NCI-H2171 (cell line): ENCODE measurements at places on chromosomes 12 and 14.
A peak's percentile ranks its signal among the peaks of the same experiment; 100 is the strongest.

GRCh38 chr12:12467688-12468261 is 94.9 kb downstream of the DUSP16 start:
- DNase-seq: no peak

DNA sequence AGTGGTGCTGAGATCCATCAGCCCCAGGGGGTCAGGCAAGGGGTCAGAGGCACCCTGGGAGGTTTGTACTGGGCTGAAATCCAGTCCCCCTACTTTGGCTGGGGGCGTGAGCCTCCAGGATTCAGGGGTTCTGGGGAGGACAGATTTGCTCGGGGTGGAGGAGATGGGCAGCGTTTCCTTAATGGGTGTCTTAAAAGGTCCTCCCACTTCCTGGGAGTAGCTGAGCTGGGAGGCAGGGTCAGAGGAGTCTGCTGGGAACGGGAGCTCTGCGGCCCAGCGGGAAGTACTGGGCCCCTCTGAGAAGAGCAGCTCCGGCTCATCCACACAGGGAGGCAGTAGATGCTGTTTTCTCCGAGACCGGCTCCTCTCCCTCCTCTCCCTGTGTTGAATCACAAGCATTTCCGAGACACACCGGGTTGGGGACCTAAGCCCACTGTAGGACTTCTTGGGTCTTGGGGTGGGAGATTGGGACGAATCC is 2.1 kb upstream of the TEX52 start:
- DNase-seq: no peak

- DNase-seq: no peak
Measured at GRCh38 chr12:14874882-14875281, 10.8 kb downstream of the MGP start.

DNA sequence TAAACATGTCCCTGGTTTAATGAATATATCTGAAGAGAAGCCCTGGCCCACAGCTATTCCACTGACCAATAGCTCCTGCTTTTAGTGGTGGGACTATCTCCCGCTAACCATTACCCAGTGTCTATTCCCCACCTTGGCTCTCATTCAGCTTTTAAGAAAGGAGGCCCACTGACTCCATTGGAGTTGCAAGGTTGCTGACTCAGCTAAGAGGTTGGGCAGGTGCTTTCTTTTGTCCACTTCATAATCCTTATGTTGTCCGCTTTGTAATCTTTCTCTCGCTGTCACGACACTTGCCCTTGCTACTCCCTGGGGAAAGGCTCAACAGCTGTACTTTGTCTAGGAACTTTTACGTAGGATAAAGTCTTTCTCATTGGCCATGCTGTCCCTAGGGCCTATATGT is 453.4 kb upstream of the CCDC196 start:
- no peak for DNase-seq

DNA sequence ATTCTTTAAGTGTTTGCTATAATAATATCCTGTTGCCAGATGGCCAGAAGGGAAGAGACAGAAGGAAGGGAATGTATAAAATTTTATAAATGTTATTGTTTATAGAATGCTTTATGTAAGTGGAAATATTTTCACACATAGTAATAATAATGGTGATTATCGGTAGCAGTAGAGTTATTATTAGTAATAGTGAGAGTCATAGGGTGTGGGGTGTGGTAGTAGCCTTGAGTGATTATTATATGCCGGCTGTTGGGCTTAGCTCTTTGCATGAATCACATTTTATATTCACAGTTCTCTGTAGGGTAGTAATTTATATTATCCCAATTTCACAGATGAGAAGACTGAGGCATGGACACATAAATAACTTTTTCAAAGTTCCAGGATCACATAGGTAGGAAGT is 391.4 kb downstream of the C12orf75 start:
- DNase-seq: no peak

DNA sequence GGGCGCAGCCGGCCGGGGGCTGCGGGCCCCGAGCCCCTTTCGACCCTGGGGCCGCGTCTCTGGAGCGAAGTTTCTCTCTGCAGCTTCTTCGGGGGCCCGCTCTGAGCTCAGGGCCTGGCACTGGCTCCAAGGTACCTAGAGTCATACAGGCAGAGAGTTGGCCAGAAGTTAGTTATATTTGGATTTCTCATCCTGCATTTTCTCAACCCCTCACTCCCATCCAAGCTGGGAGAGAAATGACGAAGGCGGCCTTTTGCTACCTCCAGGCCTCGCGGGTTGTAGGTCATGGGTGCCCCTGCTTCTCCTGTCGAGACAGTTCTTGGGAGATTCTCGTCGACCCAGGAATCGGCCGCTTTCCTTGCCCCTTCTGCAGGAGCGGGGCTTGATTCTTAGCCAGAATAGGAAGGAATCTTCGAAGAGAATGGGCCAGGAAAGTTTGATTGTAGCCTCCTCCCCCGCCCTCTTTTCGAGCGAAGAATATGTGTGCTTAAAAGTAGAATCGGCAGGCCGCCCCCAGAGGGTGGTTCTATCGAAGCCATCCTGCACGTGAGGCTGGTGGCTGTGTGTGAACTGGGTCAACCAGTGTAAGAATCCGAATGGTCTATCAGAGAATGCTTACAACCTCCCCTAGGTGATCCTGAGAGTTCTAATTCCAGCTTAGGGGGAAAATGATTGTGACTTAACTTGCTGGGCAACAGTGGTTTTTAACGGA is 785 bp downstream of the MLEC start:
- no peak for DNase-seq

DNA sequence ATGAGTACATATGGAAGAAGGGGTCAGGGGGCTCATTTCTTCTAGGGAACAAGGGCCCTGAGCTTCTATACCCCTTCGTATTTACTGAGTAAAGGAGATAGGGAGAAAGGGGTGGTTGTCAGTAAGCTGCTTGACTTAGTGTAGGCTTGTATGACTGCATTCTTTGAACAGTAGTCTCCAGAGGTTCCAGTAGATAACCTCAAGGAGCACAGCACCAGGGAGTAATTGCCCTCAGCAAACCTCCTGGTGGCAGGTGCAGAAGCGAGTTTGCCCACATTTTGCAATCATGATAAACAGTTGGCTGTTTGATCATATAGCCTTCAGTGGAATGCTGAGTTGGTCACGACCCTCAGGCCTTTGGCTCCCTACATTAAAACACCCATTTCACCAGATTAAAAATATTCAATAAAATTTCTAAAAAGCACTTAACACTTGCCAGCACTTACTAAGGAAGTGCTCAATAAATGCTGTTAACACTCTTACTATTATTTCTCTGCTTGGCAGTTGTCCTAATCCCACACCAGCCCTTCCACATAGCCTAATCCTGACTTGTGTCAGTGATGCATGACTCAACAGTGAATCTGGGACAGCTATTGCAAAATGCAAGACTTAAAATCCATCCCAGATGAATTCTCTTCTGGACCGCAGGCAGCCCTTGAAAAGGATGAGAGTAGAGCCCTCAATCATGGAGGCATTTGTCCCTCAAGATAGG is 3.7 kb upstream of the DHRS4L2 start:
- DNase-seq: no peak

- no peak for DNase-seq
Measured at GRCh38 chr12:66162701-66163100, 7.1 kb downstream of the TMBIM4 start.

DNA sequence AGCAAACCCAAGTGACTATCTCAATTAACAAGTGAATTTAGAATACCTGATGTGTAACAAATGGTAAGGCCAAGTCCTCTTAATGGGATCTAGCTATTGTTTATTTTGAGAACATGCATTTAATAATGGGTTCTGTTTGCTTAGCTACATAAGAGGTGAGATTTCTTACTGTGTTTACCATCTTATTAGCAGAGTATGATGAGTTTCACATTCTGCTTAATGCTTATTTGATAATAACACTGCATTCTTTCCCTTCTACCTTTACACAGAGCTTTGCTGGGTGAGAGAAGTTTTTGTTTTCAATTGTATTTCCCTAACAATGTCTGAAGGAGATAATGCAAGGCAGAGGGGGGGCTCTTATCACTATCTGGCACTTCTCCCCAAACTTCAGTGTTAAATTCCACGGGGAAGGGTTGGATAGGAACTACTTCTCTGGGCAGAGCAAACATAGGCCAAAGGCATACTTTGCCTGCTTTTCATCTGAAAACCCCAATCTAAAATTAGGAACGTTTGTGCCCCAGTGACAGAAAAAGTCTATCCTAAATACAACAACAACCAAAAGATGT is 129.0 kb upstream of the ATXN7L3B start:
- no peak for DNase-seq

GRCh38 chr14:22489957-22490950 is 98.8 kb downstream of the DAD1 start:
- no peak for DNase-seq

- no peak for DNase-seq
Measured at GRCh38 chr12:128724468-128725046, 99.2 kb downstream of the SLC15A4 start.

DNA sequence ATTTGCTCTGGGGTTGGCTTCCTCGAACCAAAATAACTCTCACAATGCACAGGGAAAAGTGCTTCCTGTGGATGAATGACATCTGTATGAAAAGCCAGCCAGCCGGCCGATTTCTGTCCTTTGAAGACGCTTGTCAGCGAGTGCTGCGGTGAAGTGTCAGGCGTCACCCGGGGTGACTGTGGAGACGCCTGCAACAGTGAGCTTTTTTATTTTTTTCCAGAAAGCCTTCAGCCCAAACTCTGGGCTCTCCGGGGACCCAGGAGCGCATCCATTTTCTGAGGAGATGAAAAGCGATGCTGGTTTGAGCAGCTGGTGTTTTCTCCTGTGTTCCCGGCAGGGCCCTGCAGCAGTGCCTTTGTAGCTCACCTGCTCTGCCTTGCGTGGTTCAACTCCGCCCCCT is 147.9 kb upstream of the MYL2 start:
- DNase-seq: peak; percentile 96

GRCh38 chr12:85955127-85955526 is 81.0 kb downstream of the NTS start:
- DNase-seq: no peak

GRCh38 chr14:66330916-66331315 is 155.3 kb upstream of the CCDC196 start:
- DNase-seq: no peak

DNA sequence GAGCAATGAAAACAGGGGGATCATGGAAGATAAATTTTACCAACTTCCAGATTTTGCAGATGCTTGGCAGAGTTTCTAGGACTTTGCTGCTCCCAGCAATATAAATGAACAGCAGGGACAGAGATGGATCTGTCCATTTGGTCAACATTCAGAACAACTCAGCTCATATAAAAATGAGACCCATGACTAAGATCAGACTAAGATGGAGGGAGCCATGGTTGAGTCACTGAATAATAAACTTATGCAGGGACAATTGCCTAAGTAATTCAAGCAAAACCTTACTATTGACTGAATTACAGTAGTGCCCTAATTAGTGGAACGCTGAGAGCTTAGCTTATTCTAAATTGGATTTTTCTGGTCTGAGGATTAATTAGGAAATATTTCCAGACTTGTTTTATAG is 205.1 kb downstream of the SLC5A8 start:
- DNase-seq: no peak

- no peak for DNase-seq
Measured at GRCh38 chr14:91354979-91355685, 62.5 kb downstream of the CCDC88C start.

- DNase-seq: peak; percentile 26
Measured at GRCh38 chr14:106094654-106095189, 568.3 kb downstream of the TMEM121 start.

DNA sequence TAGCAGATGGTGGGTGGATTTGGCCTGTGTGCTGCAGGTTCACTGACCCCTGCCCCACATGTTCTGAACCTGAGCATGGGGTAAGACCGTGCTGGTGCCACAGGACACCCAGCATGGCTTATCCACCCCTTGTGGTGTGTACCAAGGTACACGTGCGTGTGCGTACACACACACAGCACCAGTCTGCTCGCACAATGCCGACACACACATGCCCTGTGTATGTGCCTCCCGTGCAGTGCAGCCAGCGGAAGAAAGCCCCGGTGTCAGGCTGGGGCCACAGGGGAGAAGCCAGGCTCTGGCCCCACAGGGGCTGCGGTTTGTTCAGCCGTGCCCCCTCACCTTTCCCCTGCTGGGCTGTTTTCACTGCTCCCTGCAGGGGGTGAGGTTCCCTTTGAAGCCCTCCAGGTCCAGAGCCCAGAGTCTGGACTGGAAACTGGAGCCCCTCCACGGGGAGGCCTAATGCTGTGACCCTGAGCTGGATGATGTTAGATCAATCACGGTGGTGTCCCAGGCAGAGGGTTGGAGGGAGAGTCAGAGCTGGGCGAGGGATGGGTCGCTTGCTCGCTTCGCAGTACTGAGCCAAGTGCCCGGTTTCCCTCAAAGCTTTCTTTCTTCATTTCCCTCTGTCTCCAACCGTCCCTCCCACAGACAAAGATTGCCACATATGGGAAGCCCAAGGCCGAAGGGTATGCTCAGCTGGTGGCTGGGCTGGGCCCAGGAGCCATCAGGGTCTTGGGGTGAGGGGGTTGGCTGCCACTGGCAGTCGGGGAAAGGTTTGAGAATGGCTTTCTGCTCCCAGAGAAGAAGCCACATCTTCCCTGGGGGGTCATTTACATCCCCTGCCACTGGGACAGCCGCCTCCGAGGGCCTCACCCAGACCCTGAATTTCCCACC is 6.2 kb downstream of the DTX1 start:
- DNase-seq: no peak

- DNase-seq: no peak
Measured at GRCh38 chr12:111993292-111994150, 19.4 kb downstream of the TMEM116 start.

DNA sequence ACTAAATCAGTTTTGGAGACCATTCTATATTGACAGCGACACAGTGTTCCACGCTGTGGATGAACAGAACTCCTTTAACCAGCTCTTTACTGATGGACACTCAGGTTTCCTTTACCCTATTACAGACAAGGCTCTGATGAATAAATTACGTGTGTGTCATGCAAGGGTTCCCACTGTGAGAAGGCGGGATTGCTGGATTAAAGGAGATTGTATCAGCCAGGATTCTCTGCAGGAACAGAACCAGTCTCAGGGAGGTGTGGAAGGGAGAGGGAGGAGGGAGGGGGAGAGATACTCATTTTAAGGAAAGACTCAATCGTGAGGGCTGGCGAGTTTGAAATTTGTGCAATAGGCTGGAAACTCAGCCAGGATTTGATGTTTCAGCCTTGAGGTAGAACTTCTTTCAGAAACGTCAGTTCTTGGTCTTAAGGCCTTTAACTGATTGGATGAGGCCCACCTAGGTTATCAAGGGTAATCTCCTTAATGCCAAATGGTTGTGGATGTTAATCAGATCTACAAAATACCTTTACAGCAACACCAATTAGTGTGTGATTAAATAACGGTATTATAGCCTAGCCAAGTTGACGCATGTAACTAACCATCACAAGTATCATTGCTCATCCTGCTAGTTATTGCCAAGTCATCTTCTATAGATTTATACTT is 104.0 kb downstream of the GCH1 start:
- no peak for DNase-seq

- no peak for DNase-seq
Measured at GRCh38 chr14:50036211-50036610, 80.2 kb downstream of the VCPKMT start.

- DNase-seq: no peak
Measured at GRCh38 chr14:37021390-37021789, 151.0 kb downstream of the SLC25A21 start.

- no peak for DNase-seq
Measured at GRCh38 chr12:21642707-21643389, 14.8 kb downstream of the LDHB start.
